ENCODE measurements at places on chromosomes 5 and 9.

GRCh38 chr9:99241106-99241505, 19.0 kb downstream of the SEC61B start:
- no peak for DNase-seq

DNA sequence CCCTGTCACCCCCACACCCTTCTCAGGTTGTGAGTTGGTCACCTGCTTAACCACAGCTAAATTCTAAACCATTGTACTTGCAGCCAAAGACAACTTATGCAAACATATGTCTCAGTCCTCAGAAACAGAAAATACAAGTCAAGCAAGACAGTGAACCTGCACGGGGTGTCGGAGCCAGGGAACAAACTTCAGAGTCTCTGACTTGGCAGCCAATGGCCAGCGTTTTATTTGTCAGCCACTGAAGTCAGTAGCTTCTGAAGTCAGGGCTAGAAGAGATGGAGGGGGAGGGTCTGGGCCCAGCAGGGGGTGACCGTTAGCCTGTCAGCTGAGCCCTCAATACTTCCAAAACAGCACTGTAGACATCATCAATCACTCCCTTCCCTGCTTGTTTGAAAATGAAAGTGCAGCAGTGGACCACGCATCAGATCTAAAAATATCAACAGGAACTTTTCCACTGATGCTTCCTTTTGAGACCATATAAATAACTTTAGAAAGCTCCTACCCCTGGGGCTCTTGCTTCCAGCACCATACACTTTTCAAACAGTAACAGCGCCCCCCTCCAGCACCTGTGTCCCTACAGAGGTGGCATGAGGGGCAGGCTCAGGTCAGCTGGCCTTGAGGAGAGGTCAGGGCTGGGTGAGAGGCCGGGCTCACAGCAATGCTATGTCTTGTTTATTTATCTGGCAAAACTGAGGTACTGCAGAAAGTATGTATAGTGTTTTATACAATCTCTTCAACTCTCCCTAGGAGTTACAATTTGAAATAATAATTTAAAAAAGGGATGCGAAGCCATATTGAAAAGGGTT, 142.5 kb downstream of the ACER2 start:
- DNase-seq: no peak

GRCh38 chr5:88741964-88742363, 141.0 kb downstream of the MEF2C start:
- DNase-seq: no peak

DNA sequence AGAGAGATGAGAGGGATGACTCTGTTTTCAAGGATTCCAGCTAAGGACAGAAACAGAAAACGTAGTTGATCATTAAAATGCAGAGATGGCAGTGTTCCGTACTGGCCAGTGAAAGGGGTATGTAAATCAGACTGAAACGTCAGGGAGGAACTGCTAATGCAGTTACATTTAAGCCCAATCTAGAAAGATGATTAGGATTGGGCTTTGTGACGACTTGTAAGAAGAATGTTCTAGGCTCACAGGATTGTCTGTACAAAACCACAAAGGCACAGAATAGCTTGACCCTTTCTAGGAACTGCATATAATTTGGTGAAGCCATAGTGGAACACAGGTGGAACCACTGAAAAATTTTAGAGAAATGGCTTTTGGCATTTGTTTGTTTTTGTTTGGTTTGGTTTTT, 55.6 kb upstream of the TESK1 start:
- DNase-seq: no peak

DNA sequence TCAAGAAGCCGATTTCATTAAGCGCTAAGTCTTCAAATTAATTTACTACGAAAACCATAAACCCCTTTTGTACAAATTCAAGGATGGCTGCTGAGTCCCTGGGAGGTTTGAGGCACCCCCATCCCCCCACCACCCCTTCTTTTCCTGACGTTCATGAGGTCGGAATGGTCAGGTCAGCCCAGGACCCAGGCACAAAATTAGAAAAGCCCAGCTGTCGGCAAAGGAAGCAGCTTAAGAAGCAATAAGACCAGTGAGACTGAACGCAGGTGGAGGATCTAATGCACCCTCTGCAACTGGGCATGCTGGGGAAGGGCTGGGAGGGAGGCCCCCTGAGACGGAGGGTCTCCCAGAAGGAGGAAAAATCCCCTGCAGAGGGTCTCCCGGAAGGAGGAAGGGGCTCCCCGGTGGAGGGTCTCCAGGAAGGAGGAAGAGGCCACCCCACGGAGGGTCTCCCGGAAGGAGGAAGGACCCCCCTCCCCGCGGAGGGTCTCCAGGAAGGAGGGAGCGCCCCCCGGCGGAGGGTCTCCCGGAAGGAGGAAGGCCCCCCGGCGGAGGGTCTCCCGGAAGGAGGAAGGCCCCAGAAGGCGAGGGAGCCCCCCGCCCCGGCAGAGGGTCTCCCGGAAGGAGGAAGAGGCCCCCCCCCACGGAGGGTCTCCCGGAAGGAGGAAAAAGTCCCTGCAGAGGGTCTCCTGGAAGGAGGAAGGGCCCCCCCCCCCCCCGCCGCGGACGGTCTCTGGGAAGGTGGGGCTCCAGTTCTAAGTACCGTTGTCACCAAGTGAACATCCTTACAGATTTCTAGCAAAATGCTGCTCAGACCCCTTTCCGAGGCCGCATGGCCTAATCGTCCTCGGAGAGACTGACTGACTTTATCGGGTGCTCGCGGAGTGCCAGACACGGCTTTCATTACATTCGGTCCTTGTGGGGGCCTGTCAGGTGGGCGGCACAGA, 74.4 kb upstream of the FCN1 start:
- peak; percentile 42 for DNase-seq

GRCh38 chr9:1051210-1051583, 1.0 kb downstream of the DMRT2 start:
- DNase-seq: no peak

DNA sequence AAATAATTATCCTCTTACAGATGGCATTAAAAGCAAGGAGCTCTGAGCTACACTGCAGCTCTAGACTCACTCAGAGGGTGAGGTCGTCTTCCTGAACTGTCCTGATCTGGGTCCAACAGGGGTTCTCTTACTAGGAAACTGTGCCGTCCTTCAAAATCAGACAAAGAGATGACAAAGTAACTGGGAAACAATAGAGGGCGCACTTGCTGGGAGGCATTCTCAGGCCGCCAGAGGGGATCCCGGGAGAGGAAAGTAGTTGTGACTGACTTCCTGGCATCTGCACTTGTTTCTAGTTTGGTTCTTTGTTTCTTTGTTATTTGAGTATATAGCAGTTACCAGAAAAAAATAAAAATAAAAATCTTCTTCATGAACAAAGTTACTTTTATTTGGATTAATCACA, 142.9 kb upstream of the MSX2 start:
- DNase-seq: no peak

GRCh38 chr5:32031089-32031488, 143.0 kb downstream of the GOLPH3 start:
- no peak for DNase-seq

GRCh38 chr9:135051316-135052038, 36.0 kb upstream of the OLFM1 start:
- no peak for DNase-seq

DNA sequence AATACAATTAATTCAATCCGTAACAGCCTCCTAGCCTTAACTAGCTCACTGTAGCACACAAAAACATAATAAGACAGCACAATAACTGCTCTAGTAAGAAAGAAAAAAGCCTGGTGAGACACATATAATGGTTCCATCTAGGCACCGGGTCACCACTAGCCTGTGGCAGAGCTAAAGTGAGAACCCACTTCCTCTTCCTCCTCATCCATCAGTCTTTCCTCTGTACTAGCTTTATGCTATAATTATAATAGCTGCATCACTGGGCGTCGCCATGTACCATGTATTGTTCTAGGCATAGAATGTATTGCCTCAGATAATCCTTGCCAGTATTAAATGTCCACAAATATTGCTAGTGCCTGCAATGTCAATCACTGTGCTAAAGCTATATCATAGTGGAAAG, 23.1 kb downstream of the ADRB2 start:
- DNase-seq: peak; percentile 38

GRCh38 chr5:171094356-171094755, 214.7 kb upstream of the TLX3 start:
- no peak for DNase-seq

DNA sequence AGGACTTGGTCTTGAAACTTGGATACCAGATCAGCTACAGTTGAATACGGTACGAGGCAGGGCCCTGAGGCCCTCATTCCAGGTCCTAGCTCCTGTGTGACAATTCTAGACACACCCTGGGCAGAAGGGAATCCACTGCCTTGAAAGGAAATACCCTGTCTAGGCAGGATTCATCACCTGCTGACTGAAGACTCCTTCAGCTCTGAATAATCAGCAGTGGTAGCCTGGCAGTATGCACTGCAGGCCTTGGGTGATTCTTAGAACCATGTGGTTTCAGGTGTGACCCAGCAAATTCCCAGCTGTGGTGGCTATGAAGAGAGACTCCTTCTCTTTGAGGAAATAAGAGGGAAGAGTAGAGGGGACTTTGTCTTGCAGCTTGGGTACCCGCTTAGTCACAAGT, 17.2 kb upstream of the EFNA5 start:
- DNase-seq: no peak

DNA sequence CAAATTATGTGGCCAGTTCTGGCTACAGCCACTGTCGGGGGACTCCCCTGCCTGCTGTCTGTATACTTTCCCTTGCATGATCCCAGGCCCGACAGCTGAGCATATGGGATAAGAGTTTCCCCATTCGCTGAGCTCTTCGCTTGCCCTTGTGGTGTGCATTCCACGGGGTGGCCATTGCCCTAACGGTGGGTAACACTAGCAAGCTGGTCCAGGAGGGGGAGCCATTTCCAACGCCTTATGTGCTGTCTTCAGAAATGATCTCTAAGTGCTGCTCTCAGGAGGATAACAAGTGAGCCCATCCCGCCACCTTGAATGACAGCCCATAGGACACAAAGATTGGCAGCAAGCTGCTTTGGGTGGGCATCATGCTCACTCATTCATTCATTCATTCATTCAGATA, 190.9 kb downstream of the FSTL4 start:
- no peak for DNase-seq

DNA sequence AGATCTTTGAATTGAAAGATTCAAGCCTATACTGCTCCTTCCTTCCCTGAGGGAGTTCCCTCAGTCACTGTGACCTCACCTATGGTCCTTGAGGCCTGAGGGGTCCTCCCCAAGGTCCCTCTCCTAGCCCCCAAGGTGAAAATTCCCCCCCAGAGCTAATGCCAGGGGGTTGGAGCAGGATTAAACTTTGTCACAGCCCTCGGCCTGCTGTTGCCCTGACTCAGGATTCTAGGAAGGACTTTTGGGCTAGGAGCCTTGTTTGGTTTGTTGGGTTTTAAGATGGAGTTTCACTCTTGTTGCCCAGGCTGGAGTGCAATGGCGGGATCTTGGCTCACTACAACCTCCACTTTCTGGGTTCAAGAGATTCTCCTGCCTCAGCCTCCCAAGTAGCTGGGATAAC, 123.2 kb downstream of the C5orf15 start:
- DNase-seq: no peak

DNA sequence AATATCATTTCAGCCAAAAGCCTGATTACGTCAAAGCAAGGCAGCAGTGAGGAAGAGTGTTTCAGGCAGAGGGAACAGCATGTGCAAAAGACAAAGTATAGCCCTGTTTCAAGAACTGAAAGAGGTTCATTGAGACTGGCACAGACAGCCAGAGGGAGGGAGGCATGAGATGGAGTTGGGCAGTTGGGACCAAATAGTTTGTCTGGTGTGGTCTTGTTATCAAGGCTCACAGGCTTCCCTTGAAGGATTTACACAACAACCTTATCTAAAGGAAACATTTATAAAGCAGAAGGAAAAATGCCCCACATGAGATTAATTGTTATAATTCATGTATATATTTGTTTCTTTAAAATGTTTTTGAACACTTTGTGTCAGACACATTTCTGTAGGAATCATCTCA, 253.3 kb downstream of the DMAC1 start:
- no peak for DNase-seq

All from upper lobe of left lung (tissue), 6 donors.